ENCODE measurements at places on chromosomes 7 and 10. TPM values are rescaled to one million over a fixed set of nuclear protein-coding genes. Genes with fewer than 3 reads are reported as not detected.

CUZD1 gene
- 0.88 TPM for total RNA-seq

PLEKHA1 gene
- 119 TPM for total RNA-seq

PNLIPRP1 gene
- not detected for total RNA-seq

HOXA2 gene
- 8.1 TPM for total RNA-seq

ASNS gene
- total RNA-seq, result 21.6 TPM

SPDYE16 gene
- not detected for total RNA-seq

GDF2 gene
- not detected for total RNA-seq

CYP26C1 gene
- total RNA-seq, result 0.11 TPM

PILRA gene
- 4.3 TPM for total RNA-seq

CYP3A5 gene
- 7.2 TPM for total RNA-seq

PCGF5 gene
- total RNA-seq, result 48.7 TPM

EN2 gene
- total RNA-seq, result 0.72 TPM

PRSS37 gene
- not detected for total RNA-seq

MYPN gene
- total RNA-seq, result 0.10 TPM

FKBP6 gene
- total RNA-seq, result 0.11 TPM

HOXA9 gene
- 1.5 TPM for total RNA-seq

SLC18A2 gene
- 1.9 TPM for total RNA-seq

ATOH7 gene
- total RNA-seq, result 0.39 TPM

TMEM236 gene
- 0.50 TPM for total RNA-seq

GRM3 gene
- 14.3 TPM for total RNA-seq

CFAP58 gene
- total RNA-seq, result 0.99 TPM

HEPACAM2 gene
- total RNA-seq, result 0.11 TPM

TMEM270 gene
- total RNA-seq, result not detected

TRIL gene
- total RNA-seq, result 24.0 TPM

GPR26 gene
- total RNA-seq, result 7.6 TPM

ATG9B gene
- 3.6 TPM for total RNA-seq

RBM20 gene
- 2.0 TPM for total RNA-seq

NUTM2D gene
- 8.8 TPM for total RNA-seq

SPDYE6 gene
- total RNA-seq, result not detected

PRF1 gene
- total RNA-seq, result 0.44 TPM

KIFBP gene
- total RNA-seq, result 44.2 TPM

GBX1 gene
- total RNA-seq, result 1.3 TPM

CALML5 gene
- total RNA-seq, result not detected

ASB15 gene
- not detected for total RNA-seq

HILPDA gene
- 62.1 TPM for total RNA-seq

MOSPD3 gene
- 15.2 TPM for total RNA-seq

EIF4EBP2 gene
- 47.6 TPM for total RNA-seq

PFKP gene
- 120 TPM for total RNA-seq

PNLIP gene
- total RNA-seq, result 0.20 TPM

LIPJ gene
- total RNA-seq, result 0.40 TPM

HMX3 gene
- not detected for total RNA-seq

ACSM6 gene
- total RNA-seq, result not detected

PNLIPRP3 gene
- total RNA-seq, result not detected

ACTA2 gene
- 357 TPM for total RNA-seq

EVX1 gene
- not detected for total RNA-seq

NPC1L1 gene
- 0.10 TPM for total RNA-seq

CARD11 gene
- 0.77 TPM for total RNA-seq

C10orf62 gene
- 0.50 TPM for total RNA-seq

SEMA4G gene
- 8.6 TPM for total RNA-seq

DYNC1I1 gene
- total RNA-seq, result 66.8 TPM

Measured in spinal cord (tissue), 10 donors.